ENCODE measurements at places on chromosomes 12 and 14.

DNA sequence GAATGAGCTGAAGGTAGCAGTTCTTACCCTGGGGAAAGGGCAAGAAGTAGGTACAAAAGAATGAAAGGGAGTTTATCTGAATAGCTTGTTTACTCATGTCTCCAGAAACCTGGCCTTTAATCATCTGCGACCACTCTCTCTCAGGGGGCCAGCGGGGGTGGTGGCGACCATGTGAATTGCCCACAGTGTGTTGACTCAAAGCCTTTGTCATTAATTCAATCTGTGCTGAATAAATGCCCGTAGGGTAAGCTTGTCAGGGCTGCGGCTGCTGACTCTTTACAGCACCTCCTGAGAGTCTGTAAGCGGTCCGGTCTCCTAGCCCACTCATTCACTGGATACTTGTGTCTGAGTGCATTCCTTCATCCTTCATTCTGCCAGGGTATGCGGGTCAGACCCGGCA is 874.4 kb downstream of the SLC6A15 start:
- DNase-seq, result no peak

DNA sequence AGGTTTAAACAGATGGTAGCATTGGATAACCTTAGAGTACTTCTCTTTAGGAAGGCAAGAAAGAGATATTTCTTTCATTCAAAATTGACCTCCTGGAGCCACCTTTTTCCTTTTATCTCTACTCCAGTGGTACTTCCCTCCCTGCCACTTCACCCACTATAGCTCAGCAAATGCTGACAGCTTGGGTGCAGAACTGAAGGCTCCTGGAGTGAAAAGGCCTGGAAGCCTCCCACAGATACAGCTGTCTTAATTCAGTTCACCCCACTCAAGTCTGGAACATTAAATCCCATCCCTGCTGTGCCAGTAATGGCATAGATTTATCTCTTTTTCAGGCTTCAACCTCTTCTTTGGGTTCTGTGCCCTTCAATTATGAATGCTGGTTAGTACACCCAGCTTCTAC is 140.3 kb downstream of the NEDD1 start:
- no peak for DNase-seq

DNA sequence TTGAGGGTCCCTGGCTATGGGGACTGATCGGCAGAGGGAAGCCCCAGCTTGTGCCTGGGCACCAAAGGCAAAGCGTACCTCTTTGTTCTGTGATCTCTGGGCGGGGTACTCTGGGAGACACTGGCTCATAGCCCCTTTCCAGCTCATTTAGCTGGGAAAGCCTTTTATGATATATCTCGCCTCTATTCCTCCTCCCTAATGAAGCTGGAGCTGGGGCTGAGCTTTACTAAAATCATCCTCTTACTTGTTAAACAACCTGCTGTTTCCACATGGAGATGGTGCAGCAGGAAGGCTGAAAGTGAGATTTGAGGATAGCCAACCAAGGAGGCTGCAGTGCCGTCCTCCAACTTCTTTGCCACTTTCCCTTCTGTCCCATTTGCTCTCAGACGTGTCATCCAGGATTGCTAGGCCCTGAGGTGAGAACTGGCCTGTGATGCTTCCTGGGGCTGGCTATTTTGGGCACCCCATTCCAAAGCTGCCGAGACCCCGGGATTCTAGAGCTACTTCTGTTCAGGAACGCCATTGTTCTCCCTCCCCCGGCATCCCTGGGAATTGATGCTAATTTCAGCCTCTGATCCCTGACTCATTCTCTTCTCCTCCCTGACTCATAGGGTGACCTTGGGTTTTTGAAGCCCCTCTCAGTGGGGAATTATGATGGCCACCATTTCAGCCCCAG is 16.0 kb downstream of the PDE1B start:
- no peak for DNase-seq

DNA sequence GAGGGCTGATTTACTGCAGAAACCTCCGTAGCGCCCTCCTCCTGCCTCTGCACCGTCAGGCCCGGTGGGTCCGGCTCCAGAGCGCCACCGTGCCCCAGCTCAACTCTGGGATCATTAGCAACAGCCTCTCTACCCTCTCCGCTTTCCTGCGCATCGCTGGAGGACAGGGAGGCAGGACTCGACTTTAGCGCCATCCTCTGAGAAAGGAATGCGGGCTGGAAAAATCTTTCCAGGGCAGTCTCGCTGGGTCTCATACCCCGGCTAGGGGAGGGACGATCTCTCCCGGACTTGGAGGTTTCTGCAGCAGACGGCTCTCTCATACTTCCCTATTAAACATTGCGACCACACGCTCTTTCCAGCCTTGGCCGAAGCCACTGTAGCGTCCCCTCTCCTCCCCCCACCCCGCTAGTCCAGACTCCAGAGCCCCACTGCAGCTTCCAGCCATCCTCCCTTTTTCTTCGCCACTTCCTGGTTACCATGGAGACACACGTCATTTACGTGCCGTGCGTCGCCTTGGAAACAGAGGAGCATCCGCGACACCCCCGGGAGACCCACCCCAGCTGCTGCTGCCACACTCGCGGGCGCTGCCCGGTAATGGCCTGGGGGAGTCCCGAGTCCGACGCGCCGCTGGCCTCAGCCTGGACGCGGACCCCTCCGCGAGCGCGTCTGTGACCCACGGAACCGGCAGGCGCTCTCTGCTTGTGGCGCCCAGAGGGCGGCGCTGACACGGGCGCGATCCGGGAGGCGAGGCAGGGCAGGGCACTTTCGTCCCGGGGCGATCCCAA is at the start of gene CCDC184:
TSS of gene CCDC184 (plus strand) at position 554 of the 785 bp plus-strand sequence. CDS start 479 bp downstream, outside the sequence.
- peak; percentile 84 for DNase-seq

DNA sequence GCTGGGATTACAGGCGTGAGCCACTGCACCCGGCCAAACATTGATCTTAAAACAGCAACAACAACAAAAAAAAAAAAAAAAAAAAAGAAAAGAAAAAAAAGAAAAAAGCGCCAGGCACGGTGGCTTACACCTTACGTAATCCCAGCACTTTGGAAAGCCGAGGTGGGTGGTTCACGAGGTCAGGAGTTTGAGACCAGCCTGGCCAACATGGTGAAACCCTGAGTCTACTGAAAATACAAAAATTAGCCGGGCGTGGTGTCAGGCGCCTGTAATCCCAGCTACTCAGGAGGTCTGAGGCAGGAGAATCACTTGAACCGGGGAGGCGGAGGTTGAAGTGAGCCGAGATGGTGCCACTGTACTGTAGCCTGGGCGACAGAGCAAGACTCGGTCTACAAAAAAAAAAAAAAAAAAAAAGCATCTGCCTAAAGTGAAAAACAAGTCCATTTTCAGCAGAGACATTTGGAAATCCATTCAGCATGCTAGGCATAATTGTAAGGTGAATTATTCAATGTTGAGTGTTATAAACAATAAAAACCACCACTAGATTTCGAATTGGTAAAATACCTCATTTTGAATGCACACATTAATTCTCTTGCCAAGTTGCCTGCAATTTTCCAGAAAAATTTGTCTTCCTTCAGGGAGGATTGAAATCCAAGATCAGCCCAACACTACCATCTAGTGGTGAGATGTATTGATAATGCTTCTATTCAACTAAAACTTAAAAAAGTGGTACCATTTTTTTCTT is 8.0 kb upstream of the CERS5 start:
- DNase-seq, result no peak

GRCh38 chr12:58593557-58594304 is 326.6 kb downstream of the LRIG3 start:
- no peak for DNase-seq

DNA sequence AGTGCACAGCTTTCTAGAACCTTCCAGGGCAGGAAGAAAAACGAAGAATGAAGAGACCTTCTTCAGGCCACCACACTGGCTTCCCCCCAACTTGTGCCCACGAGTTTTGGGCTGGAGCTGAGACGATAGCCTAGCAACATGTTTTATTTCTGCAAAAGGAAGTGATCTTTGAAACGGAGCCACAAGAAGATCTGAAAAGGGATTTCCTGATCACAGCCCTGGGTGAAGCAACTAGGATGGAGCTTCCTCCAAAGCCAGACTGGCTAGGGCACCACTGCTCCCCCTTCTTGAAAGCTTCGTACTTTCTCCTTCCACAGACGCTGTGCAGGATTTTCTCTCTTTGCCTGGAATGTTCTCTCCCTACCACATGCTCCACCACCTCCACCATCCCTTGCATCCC is 418.3 kb downstream of the MED13L start:
- DNase-seq, result no peak

GRCh38 chr12:1197264-1198018 is 206.4 kb downstream of the ERC1 start:
- no peak for DNase-seq

DNA sequence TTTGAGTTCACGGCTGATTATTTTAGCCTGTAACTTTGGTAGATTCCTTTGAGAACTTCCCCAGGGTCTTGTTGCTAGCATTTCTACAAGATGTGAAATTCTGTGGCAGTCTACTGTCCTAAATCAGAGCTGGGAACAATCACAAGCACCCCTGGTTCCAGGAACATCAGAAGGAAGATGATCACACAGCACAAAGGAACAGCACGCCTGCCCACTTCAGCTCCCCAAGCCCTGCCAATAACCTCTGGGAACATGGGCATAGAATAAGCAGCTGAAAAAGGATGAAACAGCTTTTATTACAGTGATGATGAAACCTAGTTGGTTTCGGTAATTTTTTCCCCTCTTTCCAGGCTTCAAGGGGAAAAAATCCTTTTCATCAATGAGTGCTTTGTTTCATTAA is 12.3 kb downstream of the GPR19 start:
- no peak for DNase-seq

DNA sequence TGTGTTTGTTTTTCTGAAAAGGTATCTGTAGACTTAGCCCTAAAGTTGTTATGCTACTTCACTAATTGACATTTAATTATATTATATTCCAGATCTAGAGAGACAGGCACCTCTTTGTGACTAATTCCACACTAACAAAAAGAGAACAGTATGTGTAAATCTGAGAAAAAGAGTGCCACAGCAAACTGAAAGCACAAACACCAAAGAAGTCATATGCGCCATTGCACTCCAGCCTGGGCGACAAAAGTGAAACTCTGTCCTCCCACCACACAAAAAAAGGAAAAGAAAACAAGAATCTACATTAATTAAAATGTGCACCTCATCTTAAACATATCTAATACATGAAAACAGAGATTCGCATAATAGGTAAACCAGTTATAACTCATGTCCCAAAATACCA is 4.4 kb upstream of the CSRNP2 start:
- DNase-seq, result no peak

DNA sequence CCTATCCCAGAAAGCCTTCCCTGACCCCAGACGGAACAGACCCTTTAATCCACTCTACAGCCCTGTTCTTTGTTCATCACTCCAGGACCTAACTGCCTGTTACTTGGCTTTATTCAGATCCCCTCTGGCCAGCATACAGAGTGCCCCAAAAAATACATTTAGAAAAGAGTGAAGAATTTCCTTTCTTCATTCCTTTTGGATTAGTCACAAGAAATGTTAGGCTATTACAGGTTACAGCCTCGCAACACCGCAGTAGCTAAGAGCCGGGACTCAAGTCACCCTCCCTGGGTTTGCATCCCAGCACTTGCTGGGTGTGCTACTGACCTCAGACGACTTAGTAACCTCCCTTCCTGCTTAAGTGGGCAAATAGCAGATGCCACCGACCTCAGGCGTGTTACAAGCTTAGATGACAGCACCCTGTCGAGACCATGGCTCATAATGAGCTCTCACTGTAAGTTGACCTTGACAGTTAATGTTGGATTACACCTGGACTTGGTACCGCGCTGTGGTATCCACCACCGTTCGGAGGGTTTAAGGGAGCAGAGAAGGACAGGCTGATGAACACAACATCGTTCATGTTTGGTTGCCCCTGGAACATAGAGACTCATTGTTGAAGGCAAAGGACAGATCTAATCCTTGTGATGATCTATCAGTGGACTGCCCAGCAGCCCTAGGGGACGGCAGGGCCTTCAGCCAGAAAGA is 12.9 kb downstream of the GLRX5 start:
- DNase-seq, result no peak

DNA sequence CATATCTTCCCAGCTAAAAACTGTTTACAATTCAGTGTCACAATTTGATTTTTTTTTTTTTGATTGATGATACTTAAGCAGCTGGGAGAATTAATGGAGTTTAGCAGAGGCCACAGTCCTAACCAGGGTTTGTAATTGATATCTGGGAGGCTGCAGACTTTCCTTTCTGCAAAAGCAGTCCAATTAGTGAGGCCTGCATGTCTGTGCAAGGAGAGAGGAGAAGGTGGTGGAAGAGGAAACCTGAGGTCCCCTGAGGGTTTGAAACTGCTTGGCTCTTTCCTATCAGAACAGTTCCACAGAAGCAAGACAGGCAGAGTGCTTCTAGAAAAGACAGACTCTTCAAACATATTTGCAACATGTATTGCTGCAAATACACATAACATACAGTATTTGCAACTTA is 160.8 kb upstream of the KRR1 start:
- no peak for DNase-seq

GRCh38 chr14:95544588-95544987 is 9.7 kb downstream of the GLRX5 start:
- no peak for DNase-seq

DNA sequence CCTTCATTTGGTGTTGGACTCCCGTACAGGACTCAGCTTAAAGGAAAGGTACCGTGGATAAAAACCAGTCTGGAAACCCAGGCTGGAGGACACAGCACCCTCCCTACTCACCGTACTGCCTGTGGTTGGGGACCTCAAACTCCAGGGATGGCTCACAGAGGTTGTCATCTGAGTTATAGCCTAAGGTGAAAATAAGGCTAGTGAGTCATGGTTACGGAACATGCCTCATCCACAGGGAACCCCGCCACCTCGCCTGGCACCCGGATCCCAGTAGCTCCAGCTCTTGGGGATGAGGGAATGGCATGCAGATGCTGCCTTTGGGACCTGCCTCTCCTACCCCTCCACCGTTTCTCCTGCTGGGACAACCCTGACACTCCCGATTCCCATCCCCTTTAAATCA is 36.8 kb upstream of the GPR68 start:
- no peak for DNase-seq
